ENCODE measurements at places on chromosomes 4 and X.

GRCh38 chr4:57320217-57320616 lies 210.0 kb upstream of the IGFBP7 start:
- DNase-seq, result no peak

DNA sequence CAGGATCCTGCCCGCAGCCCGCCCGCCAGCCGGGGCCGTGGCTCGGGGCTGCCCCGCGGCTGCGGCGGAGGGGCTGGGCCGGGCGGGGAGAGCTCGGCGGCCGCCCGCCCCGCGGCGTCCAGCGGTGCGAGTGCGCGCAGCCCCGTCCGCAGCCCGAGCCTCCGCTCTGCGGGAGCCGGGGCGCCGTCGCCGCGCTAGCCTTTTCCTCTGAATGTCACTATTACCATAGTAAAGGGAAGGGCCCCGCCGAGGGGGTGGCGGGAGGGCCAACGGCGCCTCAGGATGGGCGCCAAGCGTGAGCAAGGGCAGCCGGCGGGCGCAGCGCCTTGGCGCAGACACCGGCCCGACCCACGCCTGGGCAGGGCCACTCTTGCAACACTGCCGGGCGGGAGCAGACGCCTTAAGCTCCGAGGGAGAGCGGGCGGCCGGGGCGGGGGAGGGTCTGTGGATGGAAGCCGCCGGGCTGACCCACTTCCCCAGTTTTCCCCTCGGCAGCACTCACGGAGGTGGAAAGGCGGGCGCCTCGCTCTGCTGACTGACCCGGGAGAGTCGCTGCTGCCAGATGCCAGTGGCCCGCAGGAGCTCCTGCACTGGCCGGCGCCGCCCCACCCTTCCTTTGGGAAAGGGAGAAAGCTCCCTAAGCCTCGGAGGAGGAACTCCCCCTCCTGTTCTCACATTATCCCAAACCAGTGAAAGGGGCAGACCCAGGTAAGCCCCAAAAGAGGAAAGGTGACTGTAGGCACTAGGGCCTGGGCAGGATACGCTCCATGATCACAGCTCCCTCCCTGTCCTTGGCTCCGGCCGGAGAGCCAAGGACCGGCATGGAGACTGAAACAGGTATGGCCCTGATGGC lies 329.4 kb downstream of the HNRNPD start:
- DNase-seq, result no peak

DNA sequence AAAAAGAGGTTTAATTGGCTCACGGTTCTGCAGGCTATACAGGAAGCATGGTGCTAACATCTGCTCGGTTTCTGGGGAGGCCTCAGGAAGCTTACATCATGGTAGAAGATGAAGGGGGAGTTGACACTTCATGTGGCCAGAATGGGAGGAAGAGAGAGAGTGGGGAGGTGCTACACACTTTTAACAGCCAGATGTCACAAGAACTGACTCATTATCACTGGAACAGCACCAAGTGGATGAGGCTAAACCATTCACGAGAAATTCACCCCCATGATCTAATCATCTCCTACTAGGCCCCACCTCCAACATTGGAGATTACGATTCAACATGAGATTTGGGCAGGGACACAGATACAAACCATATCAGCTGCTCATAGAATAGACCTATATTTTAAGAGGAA lies 255.8 kb downstream of the OPHN1 start:
- DNase-seq, result no peak

GRCh38 chrX:43909141-43909540 lies 26.9 kb upstream of the MAOB start:
- DNase-seq, result no peak

- no peak for DNase-seq
Observed at GRCh38 chr4:37400241-37400881, 155.8 kb downstream of the NWD2 start.

DNA sequence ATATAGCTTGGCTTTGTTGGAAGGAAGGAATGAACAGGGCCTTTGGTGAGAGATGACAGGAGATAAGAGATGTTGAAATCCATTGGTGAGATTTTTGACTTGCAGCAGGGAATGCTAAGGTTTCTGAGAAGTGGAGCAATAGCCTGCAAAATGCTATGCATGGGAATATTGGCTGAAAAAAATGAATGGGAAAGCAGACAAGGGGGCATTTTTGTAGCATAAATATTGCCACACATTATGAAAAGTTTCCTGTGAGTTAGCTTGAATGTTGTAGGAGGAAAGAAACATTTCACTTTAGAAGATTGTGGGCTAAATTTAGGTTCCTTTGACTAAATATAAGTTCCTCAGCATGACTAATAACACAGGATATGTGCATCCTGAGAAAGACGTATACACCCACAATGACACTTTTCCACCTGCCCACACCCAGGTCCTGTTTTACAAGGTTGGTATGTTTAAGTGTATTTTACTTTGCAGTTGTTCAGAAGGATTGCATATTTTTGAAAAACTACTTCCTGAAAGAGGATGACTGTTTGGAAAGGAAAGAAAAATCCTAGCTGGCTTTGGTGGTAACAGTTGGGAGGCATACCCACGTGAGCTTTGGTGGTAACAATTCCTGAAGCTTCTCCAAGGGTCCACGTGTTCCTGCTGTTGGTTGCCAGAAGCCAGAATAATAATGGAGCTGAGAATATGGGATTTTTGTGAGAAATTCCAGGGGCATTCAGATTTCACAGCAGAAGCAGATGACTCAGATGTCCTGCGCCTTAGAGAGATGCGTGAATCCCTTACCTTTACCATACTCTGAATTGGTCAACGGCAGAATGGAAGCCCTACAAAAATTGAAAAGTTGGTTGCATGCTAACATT lies 28.5 kb downstream of the PHEX start:
- no peak for DNase-seq

DNA sequence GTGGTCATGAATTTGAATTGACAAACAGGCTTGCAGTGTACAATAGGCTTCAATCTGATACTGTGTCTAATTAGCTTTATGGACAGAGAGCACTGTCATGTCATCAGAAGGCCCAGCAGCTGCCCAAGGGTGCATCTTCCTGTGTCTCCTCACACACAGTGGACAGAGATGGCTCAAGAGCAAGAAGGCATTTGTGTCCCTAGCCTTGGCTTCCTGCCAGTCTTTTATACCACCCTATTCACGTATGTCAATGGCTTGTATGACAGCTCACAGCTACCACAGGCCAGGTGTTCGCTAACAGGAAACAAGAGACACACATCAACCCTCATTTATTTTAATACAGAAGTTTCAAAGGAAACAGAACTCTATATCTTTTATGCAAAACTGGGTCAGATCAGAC lies 874.0 kb upstream of the AGA start:
- no peak for DNase-seq

DNA sequence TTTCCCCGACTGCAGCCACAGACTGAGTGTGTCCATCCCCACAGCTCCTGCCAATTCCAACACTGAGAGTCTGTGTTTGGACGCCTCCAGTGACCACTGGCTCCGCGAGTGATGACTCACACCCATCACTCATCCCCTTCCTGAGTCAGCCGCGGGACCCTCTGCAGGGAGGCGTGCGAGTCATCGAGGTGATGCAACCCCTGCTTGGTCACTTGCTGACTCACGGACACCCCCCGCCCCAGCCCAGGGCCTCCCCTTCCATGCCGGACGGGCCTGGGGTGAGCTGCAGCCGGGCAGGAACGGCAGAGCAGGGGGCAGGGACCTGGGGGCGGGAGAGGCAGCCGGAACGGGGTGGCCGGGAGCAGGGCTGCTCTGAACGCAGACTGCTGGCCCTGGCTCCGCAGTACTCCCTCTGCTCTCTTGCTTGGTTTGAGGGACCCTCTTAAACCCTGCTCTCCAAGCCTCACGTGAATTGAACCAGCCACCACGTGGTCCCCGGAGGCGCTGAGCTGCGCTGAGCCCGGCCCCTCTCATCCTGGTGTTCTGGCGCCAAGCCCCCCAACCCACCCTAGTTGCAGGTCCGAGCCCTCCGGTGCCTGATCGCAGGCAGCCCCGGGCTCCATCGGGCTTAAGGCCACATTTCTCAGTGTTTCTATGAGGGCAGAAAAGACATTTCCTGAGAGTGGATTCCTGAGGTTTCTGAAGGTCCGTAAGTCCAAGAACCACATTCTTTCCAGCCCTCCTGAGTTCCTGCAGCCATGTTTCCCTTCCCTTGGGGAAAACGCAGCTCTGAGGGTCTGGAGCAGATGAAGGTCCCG lies 32.4 kb downstream of the FGFRL1 start:
- DNase-seq, result no peak

DNA sequence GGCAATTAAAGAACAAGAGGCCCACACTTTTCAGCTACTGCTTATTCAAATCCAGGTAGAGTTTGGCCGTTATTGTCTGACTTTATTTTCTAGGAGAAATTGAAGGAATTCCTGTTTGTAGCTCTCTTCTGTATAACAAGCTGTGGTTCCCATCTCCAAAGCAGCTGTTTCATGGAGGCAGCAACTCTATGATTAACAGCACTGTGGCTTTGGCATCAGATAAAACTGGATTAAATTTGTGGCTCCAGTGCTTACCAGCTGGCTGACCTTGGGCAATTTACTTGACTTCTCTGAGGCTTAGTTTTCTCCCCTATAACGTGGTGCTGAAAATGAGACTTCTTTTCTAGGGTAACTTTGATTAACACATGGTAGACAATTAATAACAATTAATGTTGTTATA lies 28.1 kb downstream of the SLC30A9 start:
- DNase-seq, result no peak

DNA sequence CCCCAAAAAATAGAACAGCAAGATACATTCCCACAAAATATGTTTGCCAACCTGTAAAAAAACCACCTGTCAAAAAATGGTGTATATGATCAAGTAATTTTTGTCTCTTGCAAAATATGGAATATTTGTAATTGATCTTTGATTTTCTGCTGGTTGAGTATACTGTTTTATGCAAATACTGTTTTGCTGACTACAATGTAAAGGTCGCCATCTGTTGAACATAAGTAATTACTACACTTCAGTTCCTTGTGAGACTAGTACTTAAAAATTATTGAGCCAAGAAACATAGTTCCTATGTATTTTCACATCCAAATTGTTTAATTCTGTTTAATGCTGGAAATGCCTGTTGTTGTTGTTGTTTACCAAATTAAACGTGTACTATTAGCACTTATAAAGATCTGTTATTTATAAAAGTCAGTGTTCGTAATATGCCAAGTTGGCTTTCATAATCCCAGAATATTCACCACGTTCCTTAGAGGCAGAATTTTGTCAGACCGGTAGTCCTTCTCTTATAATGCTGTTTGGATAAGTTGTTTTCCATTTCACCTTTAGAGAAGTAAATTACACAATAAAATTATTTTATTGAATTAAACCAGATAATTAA lies 144.2 kb downstream of the PDLIM5 start:
- peak; percentile 9 for DNase-seq

GRCh38 chr4:102352781-102353180 lies 7.5 kb upstream of the SLC39A8 start:
- DNase-seq, result no peak

GRCh38 chr4:21901281-21901680 lies 47.3 kb downstream of the KCNIP4 start:
- DNase-seq, result no peak

GRCh38 chr4:37597034-37597433 lies 89.1 kb downstream of the RELL1 start:
- DNase-seq, result no peak

DNA sequence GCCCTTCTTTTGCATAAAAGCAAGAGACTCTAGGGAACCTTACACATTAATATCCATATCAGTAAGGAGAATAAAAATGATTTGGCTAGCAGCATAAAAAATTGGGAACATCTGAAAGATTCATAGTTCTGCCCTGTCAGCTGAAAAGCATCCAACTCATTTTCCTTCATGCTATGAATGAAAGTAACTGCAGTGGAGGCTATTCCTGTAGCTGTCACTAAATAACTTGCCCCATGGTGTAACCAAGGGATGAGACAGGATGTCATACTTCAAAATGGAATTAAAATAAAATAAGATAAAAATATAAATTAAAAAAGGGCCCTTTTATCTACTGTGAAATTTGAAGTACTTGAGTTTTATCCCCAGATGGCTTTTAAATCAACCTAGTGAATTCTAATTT lies 878.8 kb downstream of the C4orf33 start:
- no peak for DNase-seq

- DNase-seq, result peak; percentile 18
Observed at GRCh38 chr4:76982638-76983584, 33.4 kb downstream of the SEPTIN11 start.

Measured in central memory CD4-positive, alpha-beta T cell (primary cell).